Right kidney (tissue), 9 donors: ENCODE measurements at places on chromosomes 2 and 18.

DNA sequence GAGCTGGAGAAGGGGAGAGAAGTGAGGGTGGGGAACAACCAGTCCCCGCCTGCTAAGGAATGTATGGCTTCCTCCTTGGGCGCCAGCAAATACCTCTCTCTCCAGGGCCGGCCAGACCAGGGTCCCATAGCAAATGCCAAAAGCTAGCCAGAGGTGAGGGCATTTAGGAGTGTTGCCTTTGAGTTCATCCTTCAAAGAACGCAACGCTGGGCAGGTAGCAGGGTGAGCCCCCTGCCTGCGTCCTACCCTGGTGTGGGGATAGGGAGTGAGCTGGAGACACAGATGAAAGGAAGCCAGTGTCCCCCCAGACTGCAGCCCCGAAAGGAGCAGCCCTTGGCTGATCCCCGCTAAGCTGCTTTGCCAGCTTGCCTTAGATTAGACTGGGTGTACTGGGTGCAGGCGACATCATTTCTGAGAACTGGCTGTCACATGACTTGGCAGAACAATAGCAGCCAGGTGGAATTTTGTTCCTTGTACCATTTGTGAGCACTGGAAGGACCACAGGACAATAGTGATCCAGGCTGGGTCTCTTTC, 40.4 kb downstream of the KLHL29 start:
- DNase-seq: no peak

DNA sequence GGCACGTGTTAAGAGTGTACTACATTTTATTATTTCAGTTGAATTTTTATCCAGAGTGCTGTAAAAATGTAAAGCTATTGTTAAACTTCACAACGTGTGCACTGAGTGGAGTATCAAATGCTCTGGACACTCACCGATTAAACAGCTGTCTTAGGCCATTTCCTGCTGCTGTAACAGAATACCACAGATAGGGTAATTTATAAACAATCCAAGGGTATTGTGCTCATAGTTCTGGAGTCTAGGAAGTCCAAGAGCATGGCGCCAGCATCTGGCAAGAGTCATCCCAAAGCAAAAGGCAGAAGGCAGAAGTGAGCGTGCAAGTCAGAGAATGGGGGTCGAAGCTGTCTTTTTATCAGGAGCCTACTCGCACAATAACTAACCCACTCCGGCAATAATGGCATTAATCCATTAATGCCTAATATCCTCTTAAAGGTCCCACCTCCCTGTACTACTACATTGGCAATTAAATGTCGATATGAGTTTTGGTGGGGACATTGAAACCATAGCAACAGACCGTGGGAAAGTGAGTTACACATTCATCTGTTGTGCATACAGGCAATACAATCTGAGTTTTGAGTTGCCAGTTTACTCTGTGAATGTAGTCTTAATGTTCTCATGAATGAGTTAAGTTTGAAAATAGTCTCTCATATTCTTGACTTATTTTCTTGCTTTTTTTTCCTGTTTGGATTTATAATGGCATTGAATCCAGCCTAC, 64.8 kb downstream of the ARMC9 start:
- no peak for DNase-seq

GRCh38 chr2:177429688-177430325, 37.2 kb downstream of the AGPS start:
- no peak for DNase-seq

- no peak for DNase-seq
These were observed 58.2 kb upstream of the CD28 start for GRCh38 chr2:203648273-203648672.

DNA sequence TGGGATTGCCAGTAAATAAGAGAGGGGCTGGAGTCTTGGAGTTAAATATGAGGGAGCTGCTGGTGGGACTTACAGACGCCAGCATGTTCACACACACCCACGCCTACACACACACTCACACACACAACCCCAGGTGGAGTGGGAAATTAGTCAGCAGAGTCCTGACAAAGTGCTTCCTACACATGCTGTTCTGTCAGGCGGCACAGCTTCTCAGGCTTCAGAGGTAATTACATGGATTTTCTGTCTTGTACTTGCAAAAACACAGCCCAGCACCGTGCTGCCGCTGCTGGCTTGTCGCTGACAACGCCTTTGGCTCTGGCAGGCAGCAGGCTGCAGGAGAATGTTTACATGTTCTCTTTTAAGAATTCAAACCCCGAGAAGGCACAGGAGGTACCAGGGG, 1186.3 kb upstream of the CELF4 start:
- peak; percentile 19 for DNase-seq
